ENCODE measurements at places on chromosomes 4 and X.

DNA sequence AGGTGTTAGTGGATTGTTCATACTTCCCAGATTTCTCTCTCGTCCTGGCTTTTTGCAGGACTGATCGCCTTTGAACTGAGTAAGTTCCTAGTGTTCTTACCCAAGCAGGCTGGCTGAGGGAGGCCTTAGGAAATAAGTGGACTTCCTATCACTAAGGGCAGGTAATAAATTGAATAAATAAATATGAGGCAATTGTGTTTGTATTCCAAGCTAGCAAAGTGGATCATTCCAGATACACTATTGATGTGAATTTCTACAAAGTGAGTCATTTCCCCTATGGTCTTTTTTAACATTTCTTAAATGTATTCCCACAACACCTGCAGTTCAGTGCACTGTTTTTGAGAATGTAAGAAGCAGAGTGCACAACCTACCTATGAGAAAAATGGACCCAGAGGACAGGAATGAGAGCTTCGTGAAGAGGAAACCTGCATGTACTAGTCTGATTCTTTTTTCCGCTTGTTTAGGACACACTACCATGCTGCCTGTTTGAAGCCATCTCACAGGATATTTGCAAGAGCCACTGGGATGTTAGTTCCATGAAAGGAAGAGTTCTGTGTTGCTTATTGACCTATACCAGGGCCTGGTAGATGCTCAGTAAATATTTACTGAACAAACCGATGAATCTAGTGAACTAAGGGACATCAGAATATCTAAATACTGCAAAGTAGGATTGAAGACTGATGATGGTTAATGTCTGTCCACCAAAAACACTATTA, 29.0 kb upstream of the SMAD1 start:
- DNase-seq: no peak

GRCh38 chr4:30722359-30723200, 2.4 kb downstream of the PCDH7 start:
- no peak for DNase-seq

DNA sequence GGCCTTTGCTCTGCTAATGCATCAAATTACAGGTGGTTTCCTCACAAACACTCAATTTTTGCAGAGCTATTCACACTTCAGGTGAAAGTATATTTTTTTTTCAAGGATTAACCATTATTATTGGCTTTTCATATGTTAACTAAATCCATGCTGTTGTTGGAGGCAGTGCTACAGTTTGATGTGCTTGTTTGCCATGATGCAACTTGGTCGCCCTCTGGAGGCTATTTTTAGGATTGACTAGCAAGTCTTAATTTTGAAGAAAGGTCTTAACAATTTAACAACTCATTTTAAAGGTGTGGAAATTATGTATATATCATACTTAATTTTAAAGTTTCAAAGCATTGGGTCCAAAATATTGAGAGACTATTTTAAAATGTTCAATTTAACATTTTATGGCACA, 168.8 kb upstream of the FAM47A start:
- DNase-seq: no peak

GRCh38 chr4:89109841-89110540, 1.3 kb upstream of the TIGD2 start:
- no peak for DNase-seq

DNA sequence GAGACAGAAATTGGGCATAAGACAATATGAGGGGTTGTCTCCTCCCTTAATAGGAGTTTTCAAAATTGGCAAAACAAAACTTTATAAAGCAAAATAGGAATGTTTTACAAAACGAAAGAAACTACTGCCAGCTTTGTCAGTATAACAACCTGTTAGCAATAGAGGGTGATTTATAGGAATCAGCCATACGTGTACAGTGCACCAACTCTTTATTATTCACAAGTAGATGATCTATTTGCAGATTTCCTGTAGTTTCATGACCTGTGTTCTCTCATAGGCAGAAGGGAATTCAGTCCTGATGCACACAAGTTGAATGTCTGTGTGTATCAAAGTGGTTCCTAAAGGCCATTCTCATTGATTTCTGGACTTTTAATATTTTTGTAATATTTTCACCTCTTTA, 116.3 kb downstream of the MFAP3L start:
- no peak for DNase-seq

- DNase-seq: no peak
Measured at GRCh38 chrX:40684092-40684491, 36.7 kb upstream of the CXorf38 start.

GRCh38 chrX:117788339-117788738, 328.3 kb downstream of the KLHL13 start:
- no peak for DNase-seq

GRCh38 chr4:140463182-140463581, 34.9 kb downstream of the MGAT4D start:
- no peak for DNase-seq

DNA sequence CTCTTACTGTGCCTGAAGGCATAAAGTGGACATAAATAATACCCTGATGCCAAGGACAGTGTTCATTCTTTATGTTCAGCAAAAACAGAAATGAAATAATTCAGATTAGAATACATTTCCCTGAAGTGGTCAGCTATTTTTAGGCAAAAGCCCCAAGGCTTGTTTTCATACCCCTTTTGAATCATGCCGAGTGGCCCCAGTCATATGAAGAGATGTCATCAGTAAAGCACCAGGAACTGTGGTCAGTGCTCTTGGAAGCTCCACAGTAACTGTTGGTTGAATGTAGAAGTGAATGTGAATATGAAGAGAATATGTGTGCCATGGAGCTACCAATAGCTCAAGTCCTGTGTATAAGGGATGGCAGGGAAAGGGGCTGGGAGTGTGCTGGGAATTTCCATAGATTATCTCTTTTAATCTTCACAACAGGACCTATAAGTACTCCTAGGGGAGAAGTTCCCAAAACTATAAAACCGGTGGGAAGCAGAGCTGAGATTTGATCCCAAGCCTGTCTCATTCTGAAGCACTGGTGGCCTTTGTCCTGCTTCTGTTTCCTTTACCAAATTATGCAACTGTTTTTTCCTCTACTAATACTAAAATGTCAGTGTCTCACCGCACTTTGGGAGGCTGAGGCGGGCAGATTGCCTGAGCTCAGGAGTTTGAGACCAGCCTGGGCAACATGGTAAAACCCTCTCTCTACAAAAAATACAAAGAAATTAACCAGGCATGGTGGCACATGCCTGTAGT, 52.6 kb downstream of the FNIP2 start:
- no peak for DNase-seq

DNA sequence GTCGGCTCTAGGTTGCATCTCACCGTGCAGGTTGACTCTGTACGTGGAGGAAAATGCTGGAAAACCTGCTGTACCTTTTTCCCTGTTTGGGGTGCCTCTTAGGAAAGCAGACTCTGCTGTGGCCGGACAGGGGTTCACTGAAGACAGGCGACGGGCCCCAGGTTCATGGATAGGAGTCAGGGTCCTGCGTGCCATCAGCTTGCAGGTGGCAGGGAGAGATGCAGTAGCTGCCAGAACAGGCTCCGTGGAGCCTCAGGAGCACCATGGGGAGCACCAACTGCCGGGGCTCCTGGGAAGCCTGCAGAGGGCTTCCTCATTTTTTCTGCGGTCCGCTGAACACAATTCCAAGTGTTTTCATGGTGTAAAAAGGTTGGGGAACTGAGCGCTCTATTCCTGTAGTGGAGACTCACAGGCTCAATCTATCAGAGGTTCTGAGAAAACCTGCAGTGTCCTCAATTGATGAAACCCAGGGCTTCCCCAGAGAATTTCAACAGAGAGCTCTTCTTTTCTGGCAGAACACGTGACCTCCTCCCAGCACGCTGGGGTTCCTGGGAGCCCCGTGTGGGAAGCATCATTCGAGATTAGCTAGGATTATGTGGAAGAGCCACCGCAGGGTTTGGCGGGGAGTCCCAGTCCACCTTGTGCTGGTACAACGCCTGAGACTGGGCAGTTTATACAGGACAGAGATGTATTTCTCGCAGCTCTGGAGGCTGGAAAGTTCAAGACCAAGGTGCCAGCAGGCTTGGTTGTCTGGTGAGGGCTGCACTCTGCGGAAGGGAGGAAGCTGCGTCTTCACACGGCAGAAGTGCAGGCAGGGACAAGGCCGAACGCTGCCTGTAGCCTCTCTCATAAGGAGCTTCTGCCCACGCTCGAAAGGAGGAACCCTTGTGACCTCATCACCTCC, 1.6 kb downstream of the HTRA3 start:
- DNase-seq: no peak
